ENCODE measurements at places on chromosomes 6 and 20.
A peak's percentile ranks its signal among the peaks of the same experiment; 100 is the strongest.

- peak; percentile 77 for DNase-seq
Observed at GRCh38 chr20:47352332-47353238, 3.9 kb downstream of the ZMYND8 start.

GRCh38 chr6:157254538-157254937 lies 68.8 kb downstream of the TMEM242 start:
- DNase-seq = no peak

DNA sequence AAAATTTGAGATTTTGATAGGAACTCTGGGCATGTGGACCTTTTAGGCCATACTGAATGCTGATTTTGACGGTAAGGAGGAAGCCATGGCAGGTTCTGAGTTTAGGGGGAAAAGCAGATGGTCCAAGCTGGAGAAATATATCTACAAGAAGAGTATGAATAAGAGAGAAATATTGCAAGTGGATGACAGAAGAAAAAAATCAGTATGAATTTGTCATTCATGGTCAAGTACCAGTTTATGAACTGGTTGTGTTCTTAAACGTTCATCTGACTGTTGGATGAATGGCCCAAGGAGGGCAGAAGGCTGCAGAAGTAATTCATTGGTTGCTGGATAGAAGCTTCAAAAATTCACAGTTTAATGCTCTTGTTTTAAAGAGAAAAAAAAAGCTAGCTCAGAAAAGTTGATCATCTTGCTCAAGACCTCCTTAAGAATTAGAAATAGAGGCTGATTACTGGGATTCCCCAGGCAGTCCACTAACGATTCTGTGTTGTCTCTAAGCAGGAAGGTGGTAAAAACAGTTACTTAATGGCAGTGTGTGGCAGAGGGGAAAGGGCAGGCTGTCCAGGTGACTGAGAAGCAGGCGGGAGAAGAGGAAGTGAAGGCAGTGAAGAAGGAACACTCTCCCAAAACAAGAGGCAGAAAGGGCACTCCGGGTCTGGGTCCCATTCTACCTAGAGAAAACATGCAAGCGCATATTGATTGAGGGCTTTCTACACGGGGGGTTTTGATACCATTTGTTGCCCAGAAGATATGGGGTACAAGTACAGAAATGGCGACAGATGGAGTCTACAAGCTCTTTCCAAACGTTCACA lies 2.0 kb upstream of the DUSP22 start:
- DNase-seq = no peak

DNA sequence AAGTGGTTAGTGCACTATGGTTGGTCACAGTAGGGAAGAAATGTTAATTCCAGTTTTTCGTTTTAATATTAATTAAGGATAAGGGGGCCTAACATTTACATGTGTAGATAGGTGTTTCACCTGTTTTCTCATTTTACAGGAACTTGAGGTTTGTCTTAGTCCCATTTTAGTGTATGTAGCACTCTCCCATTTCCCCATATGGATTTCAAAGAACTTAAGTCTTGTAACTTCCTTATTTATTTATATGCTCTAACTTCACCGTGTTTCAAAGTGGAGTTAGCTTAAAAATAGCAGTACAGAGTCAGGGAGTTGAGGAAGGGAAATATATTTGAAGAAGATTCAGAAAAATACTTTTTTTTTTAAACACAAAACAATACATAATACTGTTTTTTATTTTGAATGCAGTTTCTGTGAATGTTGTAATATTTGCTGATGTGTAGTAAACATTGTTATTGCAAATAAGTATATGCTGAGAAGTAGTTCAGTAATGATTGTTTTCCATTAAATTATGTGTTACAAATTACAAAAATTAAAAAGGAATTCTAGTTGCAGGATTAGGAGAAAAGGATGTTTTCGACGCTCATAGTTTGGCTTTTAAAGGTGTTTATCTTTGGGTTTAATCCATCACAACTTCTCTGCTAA lies 3.5 kb downstream of the SCAF8 start:
- DNase-seq = no peak

- DNase-seq = no peak
Observed at GRCh38 chr6:18412068-18412467, 24.9 kb downstream of the RNF144B start.

- DNase-seq = peak; percentile 25
Observed at GRCh38 chr6:111555036-111555435, 50.6 kb downstream of the TRAF3IP2 start.

Measured in eye (tissue), 1 donor.